ENCODE measurements at places on chromosomes 2 and 18. TPM values are rescaled to one million over a fixed set of nuclear protein-coding genes. Genes with fewer than 3 reads are reported as not detected.

NEB gene
- polyA plus RNA-seq: 7,283 TPM

DNA sequence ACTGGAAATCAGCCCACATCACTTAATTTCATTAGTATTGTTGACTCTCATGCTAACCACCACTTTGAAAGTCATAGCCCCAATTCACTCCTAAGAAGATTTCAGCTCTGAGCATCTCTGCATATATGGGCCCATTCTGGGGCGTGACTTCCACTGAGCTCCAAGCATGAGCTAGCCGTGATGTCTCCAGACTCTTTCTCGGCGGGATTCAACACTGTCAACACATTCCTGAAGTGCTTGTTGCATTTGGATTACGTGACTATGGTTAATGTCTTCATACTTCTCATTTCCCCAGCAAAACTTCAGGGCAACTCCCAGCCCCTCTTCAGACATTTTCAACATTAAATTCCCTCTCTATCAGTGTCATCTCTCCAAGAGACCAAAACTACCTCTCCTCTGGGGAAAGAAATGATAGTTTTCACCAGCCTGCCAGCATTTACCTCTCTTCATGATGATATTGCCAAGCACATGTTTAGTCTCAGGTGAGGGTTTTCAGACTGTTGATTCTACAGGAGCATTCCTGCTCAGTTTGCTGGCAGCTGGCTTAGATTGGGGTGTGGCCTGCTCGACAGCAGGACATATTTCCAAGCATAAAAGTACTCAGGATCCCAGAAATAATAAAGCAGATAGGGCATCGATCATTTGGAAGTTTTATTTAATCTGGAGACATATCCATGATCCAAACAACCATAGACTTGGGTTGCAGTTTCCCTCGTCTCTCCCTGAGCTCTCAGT lies 81.7 kb downstream of the FEZ2 start:
- DNase-seq: no peak

GRCh38 chr18:46222710-46223360 lies 118.7 kb downstream of the HAUS1 start:
- DNase-seq: no peak

SOWAHC gene
- polyA plus RNA-seq: 7.0 TPM

ACTR3 gene
- 111 TPM for polyA plus RNA-seq

GRCh38 chr2:26349690-26350089 lies 3.1 kb upstream of the ADGRF3 start:
- DNase-seq: no peak

GRCh38 chr2:43174368-43174916 lies 52.0 kb downstream of the ZFP36L2 start:
- no peak for DNase-seq

Measured in muscle of arm (tissue), 14 donors.